CD4-positive, alpha-beta T cell (primary cell): ENCODE measurements at places on chromosomes 2 and 18. TPM values are rescaled to one million over a fixed set of nuclear protein-coding genes. Genes with fewer than 3 reads are reported as not detected.

DNA sequence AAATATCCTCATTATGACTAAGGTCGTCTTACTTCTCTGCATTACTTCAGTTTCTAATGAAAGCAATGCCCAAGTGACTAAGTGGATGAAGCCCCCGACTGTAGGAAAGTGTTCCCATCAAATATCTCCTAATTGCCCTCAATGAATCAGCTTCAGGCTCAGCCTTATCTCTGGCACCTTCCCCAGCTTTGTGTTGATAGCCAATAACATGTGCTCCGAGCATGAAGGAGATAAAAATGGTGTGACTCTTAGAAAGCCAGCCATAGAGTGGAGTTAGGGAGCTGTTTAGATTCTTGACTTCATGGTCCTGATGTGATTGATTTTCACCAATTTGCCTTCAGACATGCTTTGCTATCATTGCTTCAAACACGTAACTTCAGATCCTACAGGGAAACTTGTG is 339.2 kb upstream of the NRP2 start:
- DNase-seq, result no peak

GRCh38 chr2:38658613-38659012 is 7.3 kb upstream of the GALM start:
- no peak for DNase-seq

DNA sequence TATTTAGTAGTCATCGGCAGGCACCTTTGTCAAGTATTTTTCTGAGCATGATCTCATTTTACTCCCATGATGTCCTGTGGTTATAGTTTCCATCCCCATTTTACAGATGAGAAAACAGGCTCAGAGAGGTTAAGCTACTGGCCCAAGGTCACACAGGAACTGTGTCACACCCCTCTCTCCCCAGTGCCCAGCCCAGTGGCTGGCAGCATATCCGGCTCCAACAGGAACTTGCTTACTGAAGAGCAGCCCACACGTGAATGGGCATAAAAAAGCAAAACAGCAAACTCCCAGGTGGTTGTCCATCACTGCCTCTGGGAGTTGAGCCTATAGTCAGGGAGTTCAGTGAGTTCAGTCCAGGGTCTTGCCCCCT is 8.3 kb upstream of the KLF11 start:
- DNase-seq, result no peak

DNA sequence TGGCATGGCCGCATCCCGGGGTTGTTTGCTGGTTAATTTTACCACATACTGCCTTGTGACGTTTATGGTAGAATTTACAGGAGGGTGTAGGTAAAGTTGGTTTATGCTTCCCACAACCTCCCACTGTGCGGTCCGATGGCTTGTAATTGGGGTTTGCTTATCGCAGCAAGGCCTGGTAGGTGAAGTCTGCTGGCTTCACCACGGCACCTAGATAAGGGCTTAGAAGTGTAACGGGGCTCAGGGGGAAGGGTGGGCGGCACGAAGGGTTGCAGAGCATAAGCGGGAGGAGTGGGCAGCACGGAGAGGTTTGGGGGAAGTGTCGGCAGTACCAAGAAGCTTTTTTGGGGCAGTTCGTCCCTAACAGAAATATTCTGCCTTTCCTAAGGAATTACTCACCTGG is 39.0 kb upstream of the TMEM131 start:
- DNase-seq, result no peak

GRCh38 chr2:200221055-200221955 is 85.2 kb upstream of the SPATS2L start:
- no peak for DNase-seq

GRCh38 chr18:54232485-54233227 is 8.2 kb upstream of the MBD2 start:
- no peak for DNase-seq

GRCh38 chr2:159035790-159036411 is 67.5 kb downstream of the TANC1 start:
- peak; percentile 12 for DNase-seq

GRCh38 chr2:231427116-231427515 is 31.6 kb downstream of the B3GNT7 start:
- DNase-seq, result no peak

REG1B gene
- total RNA-seq, result not detected

MALT1 gene
- total RNA-seq, result 84.5 TPM
